ENCODE measurements at places on chromosomes 1 and 21.
A peak's percentile ranks its signal among the peaks of the same experiment; 100 is the strongest.

- DNase-seq, result no peak
Measured at GRCh38 chr1:68000191-68000590, 50.2 kb downstream of the DIRAS3 start.

DNA sequence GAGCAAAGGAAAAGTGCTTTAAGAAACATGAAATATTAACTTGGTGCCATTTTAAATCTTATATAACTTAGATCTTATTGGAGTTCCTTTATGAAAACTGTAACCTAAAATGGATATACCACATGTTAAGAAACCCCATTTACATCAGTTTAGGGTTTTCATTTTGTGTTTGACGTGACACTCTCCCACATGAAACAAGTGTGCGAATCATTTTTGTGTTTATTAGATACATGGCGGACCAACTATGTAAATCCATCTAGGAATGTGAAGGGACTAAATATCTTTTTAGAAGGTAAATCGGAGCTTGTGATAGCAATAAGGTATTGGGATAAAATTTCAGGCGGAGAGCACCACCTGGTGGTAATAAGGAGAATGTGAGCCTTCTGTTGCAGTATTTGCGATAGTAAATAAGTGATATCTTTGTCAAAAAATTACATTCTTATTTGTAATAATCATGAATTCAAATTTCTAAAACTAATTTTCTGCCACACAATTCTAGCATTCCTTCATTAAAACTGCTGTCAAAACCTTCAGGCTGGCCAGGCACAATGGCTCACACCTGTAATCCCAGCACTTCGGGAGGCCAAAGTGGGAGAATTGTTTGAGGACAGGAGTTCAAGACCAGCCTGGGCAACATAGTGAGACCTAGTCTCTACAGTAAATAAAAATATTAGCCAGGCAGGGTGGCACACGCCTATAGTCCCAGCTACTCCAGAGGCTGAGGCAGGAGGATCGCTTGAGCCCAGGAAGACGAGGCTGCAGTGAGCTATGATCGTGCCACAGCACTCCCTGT, 31.3 kb downstream of the SMAP2 start:
- no peak for DNase-seq

DNA sequence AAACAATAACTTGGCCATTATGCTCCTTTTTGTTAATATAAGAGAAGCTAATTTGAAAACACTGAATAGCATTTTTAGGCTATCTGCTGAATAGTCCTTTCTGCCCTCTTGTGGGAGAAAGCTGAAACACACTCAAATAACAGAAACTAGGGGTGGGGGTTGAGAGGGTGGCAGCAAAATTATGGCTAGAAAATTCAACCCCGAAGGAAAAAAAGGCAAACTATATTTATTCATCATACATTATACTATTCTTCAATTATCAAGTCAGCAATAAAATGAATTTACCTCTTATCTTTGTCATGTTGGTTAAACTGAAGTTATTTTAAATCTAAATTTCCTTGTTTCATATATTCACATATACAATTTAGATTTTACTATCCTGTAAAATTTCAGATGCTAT, 255.9 kb downstream of the FAF1 start:
- no peak for DNase-seq

DNA sequence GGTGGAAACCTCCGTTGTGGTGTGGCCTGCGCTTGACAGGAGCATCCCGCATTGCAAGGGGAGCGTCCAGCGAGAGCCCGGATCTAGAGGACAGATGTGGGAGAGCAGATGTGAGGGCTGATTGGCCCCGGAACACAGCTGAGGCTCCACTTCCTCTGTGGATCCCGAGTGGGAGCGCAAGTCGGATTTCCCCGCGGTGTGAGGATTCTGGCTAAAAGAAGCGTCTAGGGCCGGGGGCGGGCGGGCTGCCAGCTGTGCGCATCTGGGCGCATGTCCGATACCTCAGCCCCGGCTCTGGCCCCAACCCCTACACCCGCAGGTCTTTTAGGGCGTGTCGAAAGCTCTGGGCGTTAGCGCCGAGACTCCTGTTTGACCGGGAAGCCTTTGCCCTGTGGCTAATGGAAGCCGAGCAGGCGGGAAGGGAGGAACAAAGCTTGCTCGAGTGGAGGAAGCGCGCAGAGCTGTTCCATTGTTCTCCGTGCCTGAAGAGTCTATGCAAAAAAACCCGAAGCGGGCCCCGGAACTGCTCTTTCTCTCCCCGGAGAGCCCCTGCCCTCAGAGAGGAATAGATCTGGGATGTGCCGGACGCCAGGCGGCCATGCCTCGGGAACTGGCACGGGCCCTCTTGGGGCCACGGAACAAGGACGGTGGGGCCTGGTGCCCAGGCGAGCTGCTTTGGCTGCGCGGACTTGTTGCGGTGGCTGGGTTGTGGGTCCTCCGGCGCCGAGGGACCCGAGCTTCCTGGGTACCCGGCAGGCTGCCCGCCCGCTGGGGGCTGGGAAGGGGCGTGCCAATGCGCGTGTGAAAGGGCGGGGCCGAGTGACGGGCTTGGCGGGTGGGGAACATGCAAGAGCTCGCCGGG, 111.1 kb downstream of the NAV1 start:
- peak; percentile 37 for DNase-seq

GRCh38 chr1:229229721-229230139, 41.2 kb upstream of the RAB4A start:
- no peak for DNase-seq

DNA sequence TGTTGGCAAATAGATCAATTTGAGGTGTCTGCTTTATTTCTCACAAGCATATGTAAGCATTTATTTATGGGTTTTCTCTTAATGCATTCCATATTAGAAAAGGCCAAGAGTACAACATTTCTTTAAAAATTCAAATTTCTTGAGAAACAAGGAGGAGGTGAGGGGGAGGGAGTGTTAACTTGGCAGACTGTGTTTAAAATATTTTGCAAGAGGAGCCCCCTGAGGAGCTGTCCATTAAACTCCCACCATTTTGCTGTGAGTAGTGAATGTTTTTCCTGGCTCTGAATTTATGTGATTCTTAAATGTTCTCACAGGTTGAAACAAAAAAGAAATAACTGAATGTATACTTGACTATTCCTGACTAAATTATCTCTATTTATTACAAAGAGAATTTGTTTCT, 363.8 kb downstream of the PTPRC start:
- DNase-seq, result no peak

- no peak for DNase-seq
Measured at GRCh38 chr1:100308777-100309176, 42.8 kb downstream of the RTCA start.

DNA sequence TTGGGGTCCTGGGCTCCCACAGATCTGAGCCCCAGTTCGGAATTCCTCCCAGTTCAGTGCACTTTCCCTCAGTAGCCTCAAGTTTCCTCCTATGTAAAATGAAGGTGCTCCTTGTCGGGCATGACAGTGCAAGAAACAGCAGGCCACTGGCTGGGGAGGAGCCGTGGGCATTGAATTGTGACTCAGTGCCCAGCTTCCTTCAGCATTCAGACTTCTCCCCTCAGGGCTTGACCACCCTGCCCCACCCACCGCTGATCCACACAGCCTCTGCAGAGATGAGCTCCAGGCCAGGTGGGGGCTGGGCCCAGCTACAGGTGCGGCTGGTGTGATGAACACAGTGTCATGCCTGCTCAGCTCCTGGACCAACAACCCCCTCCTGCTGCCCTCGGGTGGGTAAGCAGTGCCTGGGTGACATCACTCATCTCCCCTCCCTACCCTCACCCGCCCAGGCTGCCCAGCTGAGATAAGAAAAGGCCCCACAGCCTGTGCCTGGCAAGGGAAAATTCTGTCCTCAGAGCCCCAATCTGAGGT, 4.9 kb downstream of the MOB3C start:
- no peak for DNase-seq

- no peak for DNase-seq
Measured at GRCh38 chr1:72362538-72362937, 80.2 kb upstream of the NEGR1 start.

DNA sequence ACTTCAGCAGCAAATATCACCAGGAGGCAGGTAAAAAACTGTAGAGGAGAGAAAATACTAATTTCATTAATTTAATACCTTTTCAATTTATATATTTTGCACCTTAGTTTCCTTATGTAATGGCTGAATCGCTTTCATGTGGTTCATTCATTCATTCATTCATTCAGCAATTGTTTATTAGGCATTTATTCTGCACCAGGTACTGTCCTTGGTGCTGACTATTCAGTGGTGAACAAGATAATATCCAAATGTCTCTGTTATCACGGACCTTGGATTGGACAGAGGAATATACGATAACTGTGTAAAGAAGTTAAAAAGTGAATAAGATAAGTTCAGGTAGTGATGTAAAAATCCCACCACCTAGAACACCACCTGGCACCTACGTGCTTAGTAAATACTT, 28.8 kb downstream of the TSPAN2 start:
- no peak for DNase-seq

DNA sequence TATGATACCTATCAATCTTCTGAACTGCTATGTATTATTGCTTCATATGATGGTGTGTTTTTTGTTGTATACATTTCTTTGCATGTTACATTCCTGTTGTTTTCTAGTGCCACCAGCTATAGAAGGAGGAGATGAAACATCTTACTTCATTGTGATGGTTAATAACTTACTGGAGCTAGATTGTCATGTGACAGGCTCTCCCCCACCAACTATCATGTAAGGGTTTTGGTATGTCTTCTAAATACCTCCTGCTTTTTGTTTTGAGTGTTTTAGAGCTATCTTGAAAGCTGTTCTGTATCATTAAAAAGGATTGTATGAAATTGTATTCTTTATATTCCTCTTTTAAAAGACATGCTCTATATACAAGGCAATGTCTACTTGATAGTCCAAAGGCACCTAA, 282.7 kb downstream of the HMCN1 start:
- no peak for DNase-seq

- DNase-seq, result no peak
Measured at GRCh38 chr1:20587661-20588053, 1.2 kb upstream of the CDA start.

DNA sequence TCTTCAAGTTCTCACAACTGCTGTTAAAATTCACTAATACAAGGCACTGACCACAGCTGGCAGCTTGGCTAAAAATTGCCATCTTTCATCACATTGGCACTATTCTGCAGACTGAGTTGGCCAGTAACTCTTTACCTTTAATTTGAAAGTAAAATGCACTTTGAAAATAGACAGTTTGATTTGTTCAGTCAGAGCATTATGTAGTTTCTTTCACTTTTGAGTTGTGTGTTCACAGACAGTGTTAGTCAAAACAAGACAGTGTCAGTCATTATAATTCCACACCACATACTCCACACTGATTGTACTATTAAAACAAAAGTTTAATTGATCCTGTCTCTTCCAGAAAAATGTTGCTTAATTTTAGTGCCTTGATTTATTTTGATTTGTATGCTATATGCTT, 160.7 kb downstream of the SDCCAG8 start:
- no peak for DNase-seq

GRCh38 chr1:169585181-169585580, 1.1 kb downstream of the F5 start:
- DNase-seq, result no peak

GRCh38 chr1:235882816-235883215, 16.1 kb upstream of the LYST start:
- DNase-seq, result no peak

DNA sequence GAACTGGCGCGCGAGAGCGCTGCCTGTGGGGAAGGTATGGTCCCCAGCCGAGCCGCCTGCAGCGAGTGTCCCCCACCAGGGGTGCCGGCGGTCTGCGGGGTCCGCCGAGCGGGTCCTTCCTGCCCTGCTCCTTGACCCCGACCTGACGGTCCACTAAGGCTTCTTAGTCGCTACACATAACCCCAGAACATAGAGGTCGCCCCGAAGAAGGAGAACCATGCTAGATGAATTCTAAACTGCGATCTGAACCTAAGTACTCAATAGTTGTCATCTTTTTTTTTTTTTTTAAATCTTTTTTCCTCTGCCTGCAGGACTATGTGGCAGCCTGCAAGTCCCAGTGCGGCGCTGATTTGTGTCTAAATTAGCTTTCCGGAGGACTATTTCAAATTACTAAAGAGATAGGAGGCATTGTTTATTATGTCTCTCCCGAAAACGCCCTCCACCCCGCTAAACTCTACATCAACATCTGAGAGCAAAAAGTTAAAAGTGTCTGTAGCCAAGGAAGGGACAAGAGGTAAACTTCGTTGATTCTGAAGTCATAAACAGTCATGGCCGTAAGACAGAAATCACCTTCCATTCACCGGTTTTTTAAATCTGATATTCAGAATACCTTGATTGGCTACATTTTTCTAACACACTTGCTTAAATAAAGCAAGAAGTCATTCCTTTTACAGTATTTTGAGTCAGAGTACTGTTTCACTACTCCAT, 476 bp downstream of the AXDND1 start:
- DNase-seq, result no peak

DNA sequence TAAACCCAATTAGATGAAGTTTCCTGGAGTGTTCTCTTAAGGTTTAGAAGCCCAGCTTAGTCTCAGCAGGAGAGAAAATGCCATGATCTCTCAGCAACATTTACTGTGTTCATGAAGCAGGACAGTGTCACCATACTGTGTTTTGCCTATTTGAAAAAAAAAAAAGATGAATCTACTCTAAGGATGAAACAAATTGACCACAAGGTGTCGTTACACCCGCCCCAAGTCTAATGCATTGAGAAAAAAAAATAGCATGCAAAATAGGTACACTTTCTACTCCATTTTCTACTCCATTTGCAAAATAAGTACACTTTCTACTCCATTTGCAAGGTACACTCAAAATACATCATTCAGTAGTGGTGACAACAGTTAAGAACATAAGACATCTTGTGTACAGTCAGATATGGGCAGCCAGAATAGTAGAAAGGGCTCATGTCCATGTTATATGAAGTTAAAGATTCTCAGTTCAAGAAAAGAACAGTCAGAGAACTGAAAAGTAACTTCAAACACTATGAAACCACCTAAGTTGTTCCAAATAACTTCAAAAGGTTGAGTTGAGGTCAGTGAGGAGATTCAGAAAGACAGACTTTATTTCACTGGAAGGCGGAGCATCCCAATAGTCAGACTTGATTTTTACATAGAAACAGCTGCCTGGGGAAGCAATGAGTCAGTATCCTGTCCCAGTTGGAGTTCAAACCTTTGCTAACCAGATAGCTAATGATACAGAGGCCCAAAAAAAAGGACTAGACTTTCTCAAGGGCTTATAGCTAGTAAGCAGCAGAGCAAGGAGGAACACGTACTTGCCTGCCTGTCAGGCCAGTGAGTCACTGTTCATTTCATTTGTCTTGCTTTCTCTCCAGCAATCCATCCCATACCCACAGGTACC, 13.3 kb downstream of the PLPPR5 start:
- DNase-seq, result no peak

- DNase-seq, result no peak
Measured at GRCh38 chr1:35532497-35533223, 24.5 kb downstream of the KIAA0319L start.

DNA sequence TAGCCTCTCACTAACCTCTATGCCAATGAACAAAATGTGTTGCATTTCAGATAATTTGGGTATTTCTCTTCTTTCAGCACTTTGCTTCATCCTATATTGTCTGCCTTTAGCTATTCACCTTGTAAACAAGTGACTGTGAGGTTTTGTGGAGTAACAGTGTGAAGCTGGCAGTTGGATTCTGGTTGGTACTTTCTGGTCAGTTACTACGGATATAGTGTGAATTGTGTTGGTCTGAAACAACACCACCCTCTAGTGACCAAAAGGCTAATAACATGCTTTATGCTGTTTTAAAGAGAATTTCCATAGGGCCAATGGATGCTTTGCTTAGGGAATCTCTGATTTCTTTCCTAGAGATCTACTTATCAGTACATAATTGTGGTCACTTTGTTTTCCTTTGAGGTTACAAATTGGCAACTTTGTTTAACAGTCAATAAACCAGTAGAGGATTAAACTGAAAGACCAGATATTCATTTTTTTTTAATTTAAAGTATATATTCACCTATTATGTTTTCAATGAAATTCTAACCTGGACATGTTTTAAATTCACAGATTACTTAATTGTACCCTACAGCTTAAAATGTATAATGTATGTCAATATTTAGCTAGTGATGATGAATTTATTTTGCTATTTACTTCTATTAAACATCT, 2.5 kb upstream of the PTGER3 start:
- DNase-seq, result no peak
